ENCODE measurements at places on chromosomes 6 and 20.

- DNase-seq = no peak
These were observed 512.8 kb upstream of the JARID2 start for GRCh38 chr6:14732844-14733757.

DNA sequence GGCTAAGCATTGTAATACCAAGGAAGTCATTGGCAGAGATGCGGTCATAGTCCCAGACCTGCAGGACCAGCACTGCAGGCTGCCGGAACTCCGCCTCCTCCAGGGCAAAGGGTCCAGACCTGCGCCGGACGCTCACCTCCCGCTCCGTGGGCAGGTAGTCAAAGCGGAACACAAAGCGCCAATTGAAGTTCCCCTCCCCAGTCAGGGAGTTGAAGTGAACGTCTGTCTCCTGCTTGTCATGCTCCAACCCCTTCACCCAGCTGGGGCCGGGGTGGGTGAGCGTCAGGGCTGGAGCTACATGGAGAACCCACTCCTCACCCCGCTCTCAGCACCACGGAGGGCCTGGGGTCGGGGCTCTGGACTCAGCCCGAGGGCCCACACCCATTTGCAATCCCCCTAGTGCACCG lies 18.2 kb downstream of the ERGIC3 start:
- no peak for DNase-seq

DNA sequence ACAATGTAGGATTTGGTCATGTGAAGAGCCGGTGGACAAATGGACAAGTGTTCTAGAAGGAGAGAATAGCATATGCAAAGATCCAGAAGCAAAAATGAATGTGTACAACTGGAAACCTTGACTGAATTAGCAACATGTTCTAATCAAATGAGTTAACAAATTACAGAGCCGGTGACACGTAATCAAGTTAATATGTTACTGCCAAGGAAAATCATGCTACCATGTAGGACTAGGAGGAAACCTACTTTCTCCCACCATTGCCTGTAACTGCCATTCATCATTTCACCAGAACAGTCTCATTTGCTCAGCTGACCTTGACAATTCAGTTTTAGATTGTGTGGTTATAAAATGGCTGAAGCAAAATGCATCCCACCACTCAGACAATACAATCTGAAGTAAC lies 179.4 kb downstream of the KIF16B start:
- DNase-seq = no peak

GRCh38 chr6:159693894-159694545 lies 979 bp upstream of the SOD2 start:
- no peak for DNase-seq

- DNase-seq = no peak
These were observed 167.7 kb downstream of the EYA2 start for GRCh38 chr20:47062226-47062890.

DNA sequence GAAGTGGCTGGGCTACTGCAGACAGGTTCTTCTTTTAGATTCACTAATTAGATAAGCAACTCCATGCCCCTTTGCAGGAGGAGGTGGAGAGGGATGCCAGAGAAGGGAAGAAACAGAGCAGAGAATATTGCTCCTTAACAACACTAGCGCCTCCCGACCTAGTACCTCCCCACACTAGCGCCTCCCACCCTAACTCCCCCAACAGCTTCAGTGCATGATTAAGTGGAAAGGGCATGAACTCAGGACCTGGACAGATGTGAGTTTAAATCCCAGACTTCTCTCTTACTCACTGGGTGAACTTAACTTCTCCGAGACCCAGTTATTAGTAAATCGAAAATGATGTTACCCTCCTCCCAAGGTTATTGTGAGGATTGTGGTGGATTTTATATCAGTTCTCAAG lies 25.7 kb downstream of the STX11 start:
- DNase-seq = no peak

DNA sequence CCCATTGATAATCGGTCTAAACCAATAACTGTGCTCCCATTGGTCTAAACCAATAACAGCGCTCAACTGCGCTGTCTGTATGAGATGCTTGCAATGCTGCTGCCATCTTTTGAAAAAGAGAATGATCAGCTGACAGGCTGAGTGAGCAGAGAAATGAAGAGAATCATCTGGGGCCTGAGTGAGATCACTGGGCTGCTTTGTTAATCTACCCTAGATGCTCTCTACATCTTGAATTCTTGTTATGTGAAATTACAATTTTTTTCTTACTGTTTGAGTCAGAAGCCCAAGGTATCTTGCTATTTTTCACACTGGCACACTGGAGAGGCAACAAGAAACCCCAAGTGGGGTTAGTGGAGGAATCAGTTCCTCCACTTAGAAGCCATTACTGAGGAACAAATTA lies 91.5 kb upstream of the GCM1 start:
- DNase-seq = no peak

DNA sequence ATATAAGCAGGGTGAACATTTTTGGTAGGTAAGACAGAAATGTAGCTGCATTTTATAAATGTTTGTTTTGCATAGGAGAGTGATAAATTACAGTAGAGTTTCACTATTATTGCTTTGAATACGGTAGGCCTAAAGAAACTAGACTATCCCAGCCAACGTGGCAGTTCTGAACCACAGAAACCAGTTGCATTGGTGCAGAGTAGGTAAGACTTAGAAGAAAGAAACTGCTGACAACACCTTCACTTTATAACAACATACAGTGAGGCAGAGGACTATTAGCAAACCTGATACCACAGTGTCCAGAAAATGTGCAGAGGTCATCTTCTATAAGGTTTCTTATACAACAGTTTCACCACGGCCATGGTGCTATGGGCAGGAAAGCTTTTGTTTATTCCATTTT lies 566.1 kb downstream of the KIF16B start:
- no peak for DNase-seq

GRCh38 chr6:11368760-11369159 lies 136.3 kb upstream of the NEDD9 start:
- DNase-seq = no peak

DNA sequence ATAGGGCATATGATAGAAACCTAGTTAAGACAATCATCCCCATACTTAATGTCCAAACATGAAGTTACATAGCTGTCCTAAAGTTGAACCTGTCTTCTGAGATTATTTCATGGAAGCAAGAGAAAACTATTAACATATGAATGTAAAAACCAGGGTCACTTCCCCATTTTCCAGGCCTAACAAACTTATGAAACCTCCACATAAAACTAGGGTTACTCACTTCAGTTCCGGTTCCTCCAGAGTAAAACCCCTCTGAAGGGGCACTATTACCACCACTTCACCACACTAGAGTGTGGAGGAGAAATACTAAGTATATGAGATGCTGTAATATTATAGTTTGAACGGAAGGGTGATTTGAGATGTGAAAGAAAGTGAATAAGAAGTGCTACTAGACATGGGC lies 14.9 kb downstream of the PRKN start:
- DNase-seq = no peak

DNA sequence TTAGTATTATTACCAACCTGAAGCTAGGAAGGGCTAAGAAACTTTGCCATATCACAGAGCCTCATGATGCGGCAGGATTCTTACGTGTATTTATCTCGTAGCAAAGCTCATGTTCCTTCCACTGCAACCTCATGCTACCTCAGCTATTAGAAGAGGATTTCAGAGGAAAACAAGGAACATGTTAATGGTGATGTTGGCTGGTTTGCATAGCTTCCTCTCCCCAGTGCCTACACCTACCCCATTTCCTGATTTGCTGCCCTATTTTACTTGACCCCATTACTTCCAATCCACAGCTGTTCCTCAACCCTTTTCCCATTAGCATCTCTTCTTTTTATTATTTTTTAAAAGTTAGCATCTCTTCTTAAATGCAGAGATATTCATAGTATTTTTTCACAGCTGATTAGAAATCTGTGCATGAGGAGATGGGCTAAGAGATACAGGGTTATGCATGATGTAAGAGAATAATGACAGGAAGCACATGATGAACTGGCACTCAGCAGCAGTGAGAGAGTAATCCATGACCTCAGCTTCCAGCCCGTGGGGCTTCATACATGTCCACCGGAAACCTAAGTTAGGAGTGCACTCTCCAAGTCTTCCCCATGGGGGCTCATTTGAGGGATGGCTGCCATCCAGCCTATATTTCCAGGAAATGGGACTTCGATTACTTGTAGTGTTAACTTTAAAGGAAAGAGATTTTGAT lies 106.1 kb upstream of the ASF1A start:
- DNase-seq = no peak

DNA sequence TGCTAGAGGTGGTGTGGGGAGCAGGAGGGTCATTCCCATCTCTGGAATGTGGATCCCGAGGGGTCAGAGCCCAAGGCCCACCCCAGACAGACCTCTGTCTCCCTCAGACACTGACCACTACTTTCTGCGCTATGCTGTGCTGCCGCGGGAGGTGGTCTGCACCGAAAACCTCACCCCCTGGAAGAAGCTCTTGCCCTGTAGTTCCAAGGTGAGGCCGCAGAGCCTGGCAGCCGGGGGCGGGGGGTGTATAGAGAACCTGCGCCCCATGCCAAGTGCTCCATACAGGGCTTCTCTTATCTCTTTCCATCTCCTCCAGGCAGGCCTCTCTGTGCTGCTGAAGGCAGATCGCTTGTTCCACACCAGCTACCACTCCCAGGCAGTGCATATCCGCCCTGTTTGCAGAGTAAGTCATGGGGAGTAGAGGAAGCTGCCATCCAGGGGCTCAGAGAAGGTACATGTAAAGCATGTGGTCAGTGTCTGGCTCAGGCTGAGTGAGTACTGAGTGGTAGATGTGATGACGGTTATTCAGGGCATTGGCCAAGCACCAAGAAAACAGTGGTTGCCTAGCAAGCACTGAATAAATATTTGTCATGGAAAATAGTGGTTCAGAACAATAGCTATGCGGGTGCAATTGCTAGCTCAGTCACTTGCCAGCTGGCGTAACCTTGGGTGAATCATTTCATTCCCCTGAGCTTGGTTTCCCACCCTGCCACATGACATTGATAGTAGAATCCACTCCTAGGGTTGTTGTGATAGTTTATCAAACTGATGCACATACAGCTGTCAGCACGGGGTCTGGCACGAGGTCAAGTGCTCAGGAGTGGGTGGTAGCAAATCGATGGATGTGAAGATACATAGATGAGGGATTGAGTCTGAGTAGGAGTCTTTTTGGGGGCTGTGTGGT lies 3.5 kb downstream of the PIGT start:
- peak; percentile 90 for DNase-seq

GRCh38 chr20:18314786-18315406 lies 26.6 kb downstream of the ZNF133 start:
- DNase-seq = no peak

DNA sequence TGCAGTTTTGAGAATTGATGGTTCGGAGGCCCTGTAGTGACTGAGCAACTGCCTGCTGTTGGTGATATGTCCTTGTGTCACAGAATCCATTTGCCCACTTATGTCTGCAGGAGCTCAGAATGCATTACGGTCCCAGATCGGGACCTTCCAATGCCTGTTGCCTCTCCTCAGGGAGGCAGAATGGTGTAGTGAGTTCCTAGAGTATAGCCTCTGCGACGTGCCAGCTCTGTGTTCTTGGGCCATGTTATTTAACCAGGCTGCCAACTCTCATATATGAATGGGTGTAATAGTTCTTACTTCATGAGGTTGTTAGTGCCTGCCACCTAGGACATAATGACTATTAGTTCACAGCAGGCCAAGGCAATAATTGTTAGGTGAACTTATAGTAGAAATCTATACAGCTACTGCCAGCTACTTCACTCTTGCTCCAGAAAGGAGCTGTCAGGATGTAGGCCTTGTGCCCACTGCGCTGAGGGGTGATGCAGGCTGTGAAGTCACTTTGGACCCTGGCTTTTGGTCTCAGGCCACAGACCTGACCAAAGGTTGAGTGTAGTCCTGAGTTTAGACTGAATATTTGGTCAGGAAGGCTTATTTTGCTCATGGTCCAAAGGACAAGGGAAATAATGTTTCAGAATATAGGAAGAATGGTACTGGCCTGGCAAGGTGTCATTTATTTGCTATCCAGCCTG lies 82.1 kb downstream of the ASXL1 start:
- DNase-seq = no peak

- no peak for DNase-seq
These were observed 15.7 kb upstream of the IGF2R start for GRCh38 chr6:159953091-159953601.

- no peak for DNase-seq
These were observed 995 bp downstream of the ZFP64 start for GRCh38 chr20:52190437-52191131.

DNA sequence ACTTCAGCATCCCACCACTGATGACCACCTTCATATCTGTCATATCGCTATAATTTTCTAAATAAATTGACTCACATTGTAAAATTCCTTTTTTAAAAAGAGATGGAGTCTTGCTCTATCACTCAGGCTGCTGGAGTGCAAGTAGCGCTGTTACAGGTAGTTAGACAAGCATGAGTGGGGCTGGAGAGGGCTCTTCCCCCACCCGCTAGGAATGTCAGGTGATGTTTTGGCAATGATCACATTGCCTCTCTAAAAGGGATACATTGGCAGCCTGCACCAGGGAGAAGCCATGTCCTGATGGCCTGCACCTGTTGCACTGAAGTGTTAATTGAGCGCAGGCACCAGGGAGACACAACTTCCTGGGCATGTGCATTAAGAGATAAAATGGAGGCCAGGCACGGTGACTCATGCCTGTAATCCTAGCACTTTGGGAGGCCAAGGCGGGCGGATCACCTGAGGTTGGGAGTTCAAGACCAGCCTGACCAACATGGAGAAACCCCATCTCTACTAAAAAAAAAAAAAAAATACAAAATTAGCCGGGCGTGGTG lies 16.9 kb upstream of the SLC22A16 start:
- no peak for DNase-seq

DNA sequence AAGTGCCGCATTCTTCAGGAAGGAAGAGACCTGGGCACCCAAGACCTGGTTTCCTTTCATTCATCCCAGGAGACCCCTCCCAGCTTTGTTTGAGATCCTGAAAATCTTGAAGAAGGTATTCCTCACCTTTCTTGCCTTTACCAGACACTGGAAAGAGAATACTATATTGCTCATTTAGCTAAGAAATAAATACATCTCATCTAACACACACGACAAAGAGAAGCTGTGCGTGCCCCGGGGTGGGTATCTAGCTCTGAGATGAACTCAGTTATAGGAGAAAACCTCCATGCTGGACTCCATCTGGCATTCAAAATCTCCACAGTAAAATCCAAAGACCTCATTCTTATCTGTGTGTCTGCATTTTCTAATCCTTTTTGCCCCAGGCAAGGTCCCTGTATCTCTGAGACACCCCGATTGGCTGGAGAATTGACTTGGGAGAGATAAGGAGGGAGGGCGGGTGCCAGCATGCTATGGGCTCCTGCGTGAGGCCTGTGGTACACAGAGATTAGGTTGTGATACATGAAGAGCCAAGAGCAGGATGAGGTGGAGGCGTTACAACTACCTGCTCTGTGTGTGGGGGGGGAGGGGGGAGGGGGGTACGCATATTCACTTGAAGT lies 4.8 kb downstream of the MUC21 start:
- DNase-seq = no peak

All from NCI-H1417 treated with DMSO at 0.1 percent for 48 hours (cell line).